ENCODE measurements at places on chromosomes 2 and 18. TPM values are rescaled to one million over a fixed set of nuclear protein-coding genes. Genes with fewer than 3 reads are reported as not detected.

MARCO gene
- not detected for total RNA-seq

CHRNG gene
- not detected for total RNA-seq

TACR1 gene
- total RNA-seq: 0.73 TPM

CAPN14 gene
- total RNA-seq: 0.26 TPM

TMEM185B gene
- 51.3 TPM for total RNA-seq

Data from smooth muscle cell of the pulmonary artery (primary cell).